Kidney (tissue), 22 donors: ENCODE measurements at places on chromosomes 12 and 14. TPM values are rescaled to one million over a fixed set of nuclear protein-coding genes. Genes with fewer than 3 reads are reported as not detected.

The BEST3 gene
- total RNA-seq, result 0.57 TPM

The IL25 gene
- not detected for total RNA-seq

The RND1 gene
- 1.0 TPM for total RNA-seq

The AGAP2 gene
- 3.7 TPM for total RNA-seq
